ENCODE measurements at places on chromosomes 5 and 9.

GRCh38 chr5:52771343-52772039 is 16.2 kb upstream of the ITGA1 start:
- DNase-seq = no peak

DNA sequence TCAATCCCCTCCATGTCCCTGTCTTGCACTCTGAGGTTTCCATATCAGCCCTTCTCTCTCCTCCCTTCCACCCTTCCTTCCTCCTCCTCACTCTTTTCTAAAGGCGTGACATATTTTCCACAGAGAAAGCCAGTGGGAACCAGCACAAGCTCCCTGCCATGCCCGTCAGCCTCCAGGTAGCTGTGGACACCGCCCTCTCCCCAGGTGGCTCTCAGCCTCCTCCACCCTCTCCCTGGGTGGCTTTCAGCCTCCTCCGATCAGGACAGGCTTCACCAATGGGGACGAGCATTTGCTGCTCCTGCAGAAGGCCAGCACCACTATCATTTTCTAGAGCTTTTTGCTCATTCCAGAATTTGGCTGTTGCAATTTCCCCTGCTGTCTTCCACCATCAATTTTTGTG is 236.6 kb downstream of the GADD45G start:
- no peak for DNase-seq

- peak; percentile 39 for DNase-seq
Measured at GRCh38 chr9:35726931-35727330, 5.1 kb downstream of the TLN1 start.

DNA sequence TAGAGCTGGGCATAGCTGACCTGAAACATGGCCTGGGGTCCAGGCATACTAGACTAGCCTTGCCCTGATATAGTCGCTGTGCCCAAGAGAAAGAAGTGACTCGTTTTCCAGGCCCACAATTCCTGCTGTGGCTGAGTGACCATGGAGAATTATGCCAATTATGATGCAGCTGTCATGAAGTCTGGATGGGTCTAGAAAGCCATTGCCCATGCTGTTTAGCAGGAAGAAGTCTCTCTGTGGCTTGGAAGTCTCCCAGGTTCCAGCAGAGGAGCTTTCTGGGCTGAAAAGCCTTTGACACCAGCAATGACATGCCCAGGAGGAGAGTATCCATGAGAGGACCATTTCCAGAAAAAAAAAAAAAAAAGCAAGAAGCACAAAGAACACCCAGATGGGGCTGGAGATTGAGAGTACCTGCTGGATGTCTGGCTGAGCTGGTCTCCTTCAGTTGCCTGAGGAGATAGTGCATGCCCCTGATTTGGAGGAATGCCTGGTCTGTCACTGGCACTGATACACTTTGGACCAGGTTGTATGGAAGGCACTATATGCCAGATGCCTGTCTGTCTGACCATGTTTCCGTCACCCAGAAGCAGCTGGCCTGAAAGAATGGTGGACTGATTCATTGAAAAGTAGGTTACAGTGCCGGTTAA is 128.0 kb upstream of the EPB41L4A start:
- DNase-seq = no peak

- DNase-seq = no peak
Measured at GRCh38 chr5:178383919-178384815, 151.6 kb upstream of the PHYKPL start.

GRCh38 chr9:114039484-114039883 is 38.6 kb downstream of the AMBP start:
- no peak for DNase-seq

DNA sequence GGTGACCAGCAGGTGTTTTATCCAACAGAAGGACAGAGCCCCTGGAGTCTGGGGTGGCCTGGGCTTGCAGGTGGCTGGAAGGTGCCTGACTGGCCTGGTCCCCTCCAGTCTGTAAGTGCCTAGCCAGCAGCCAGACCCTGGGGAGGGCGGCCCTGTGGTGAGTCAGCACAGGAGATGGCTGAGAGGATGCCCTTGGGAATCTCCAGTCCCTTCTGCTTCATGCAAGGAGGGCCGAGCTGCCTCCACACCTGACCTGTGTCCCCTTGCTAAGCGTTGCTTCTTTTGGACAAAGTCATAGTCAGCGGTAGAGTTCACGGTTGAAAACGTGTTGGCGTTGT is 20.2 kb downstream of the OBP2B start:
- no peak for DNase-seq

- no peak for DNase-seq
Measured at GRCh38 chr9:123347289-123348060, 8.5 kb upstream of the CRB2 start.

- DNase-seq = no peak
Measured at GRCh38 chr9:88464851-88465250, 70.1 kb upstream of the NXNL2 start.

DNA sequence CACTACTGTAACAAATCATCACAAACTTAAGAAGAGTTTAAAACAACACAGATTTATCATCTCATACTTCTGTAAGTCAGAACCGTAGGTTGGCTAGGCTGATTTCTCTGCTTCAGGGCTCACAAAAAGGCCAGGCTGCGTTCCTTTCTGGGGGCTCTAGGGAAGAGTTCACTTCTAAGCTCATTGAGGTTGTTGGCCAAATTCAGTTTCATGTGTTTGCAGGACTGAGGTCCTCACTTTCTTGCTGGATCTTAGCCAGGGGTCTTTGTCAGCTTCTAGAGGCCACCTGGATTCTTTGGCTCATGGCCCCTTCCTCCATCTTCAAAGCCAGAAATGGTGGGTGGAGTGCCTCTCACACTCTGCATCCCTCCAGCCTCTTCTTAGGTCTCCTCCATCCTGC is 76.0 kb downstream of the ACTBL2 start:
- DNase-seq = no peak

DNA sequence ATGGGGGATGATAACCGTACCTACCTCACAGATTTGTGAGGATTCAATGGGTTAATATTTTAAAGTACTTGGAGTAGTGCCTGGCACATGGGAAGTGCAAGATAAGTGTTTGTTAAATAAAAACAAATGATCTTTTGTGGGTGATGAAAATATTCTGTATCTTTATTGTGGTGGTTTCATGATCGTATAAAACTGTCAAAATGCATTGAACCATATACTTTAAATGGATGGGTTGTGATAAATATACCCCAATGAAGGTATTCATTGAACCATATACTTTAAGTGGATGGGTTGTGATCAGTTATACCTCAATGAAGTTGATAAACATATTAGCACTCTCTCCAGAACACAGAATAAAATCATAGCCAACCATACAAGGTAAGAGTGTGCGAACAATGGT is 234.5 kb downstream of the CRB2 start:
- DNase-seq = no peak

- no peak for DNase-seq
Measured at GRCh38 chr5:127400946-127401670, 110.5 kb downstream of the MEGF10 start.

DNA sequence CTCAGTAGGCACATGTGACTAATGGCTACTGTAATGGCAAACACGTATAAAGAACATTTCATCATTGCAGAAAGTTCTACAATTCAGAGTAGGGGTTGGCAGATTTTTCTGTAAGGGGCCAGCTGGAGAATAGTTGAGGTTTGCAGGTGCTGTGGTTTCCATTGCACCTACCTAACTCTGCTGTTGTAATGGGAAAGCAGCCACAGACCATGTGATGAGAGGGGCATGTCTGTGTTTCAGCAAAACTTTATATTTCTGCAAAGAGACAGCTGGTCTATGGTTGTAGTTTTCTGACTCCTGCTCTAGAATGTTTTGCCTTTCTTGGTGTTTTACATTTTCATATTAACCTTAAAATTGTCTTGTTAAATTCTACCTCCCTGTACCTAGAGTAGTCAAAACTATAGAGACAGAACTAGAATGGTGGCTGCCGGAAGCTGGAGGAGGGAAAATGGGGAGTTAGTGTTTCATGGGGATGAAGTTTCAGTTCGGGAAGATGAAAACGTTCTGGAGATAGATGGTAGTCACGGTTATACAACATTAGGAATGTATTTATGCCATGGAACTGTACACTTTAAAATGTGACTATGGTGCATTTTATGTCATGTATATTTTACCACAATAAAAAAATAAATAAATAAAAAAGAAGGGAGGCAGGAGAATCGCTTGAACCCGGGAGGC is 44.3 kb downstream of the NUP214 start:
- DNase-seq = no peak

- DNase-seq = no peak
Measured at GRCh38 chr5:144390133-144390532, 219.5 kb downstream of the KCTD16 start.

- no peak for DNase-seq
Measured at GRCh38 chr9:98109052-98109451, 10.0 kb downstream of the TRIM14 start.

DNA sequence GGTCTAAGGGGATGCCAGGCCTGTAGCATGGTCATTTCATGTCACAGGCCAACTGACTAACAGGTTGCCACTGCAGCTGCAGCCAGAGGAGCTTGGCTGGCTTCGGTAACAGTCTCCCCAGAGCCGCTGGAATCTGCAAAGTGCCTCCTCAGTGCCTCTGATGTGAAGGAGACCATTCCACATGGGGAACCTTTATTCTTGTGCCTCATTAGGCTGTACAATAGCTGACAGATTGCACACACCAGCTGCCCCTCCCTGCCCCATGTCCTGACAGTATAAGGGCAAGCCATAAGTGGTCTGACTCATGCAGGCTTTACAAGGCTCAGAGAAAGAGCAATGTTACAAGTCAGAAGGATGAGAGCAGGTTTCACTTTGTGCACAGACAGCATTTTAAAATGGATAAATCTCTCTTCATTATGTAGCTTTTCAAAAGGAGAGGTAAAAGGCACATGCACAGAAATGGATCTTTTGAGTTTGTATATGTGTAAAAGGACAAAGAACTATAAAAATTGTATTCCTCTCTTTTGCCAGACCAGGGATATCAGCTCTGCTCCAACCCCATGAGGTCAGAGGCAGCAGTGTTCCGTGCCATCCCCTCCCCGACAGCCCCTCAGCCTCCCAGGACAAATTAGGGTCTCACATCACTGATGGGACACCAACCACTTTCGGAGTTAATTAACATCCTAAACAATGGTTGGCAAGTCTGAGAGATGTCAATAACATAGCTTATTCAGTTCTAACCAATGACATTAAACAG is 467.8 kb downstream of the TMEM232 start:
- peak; percentile 74 for DNase-seq

DNA sequence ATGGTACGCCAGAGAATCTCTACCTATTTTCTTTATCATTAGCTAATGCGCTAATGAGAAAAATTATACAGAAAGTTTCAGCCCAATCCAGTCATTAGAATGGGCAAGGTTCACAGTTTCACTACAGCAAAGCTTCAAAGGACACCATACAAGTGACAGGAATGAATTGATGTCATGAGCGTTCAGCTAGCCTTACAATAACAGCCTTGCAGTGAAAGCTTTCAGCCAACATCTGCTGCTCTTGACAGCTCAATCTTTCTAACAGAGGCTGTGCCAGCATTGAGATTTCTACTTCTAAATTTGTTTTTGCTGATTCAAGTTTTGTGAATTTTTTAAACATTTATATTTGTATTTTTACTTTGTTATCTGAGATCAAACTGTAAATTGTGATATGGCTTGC is 302.4 kb upstream of the FAM174A start:
- no peak for DNase-seq

GRCh38 chr5:127066721-127067120 is 6.6 kb downstream of the C5orf63 start:
- no peak for DNase-seq

GRCh38 chr5:132476876-132477781 is 13.4 kb downstream of the IRF1 start:
- no peak for DNase-seq

GRCh38 chr5:120207129-120207528 is 257.0 kb upstream of the PRR16 start:
- peak; percentile 20 for DNase-seq

DNA sequence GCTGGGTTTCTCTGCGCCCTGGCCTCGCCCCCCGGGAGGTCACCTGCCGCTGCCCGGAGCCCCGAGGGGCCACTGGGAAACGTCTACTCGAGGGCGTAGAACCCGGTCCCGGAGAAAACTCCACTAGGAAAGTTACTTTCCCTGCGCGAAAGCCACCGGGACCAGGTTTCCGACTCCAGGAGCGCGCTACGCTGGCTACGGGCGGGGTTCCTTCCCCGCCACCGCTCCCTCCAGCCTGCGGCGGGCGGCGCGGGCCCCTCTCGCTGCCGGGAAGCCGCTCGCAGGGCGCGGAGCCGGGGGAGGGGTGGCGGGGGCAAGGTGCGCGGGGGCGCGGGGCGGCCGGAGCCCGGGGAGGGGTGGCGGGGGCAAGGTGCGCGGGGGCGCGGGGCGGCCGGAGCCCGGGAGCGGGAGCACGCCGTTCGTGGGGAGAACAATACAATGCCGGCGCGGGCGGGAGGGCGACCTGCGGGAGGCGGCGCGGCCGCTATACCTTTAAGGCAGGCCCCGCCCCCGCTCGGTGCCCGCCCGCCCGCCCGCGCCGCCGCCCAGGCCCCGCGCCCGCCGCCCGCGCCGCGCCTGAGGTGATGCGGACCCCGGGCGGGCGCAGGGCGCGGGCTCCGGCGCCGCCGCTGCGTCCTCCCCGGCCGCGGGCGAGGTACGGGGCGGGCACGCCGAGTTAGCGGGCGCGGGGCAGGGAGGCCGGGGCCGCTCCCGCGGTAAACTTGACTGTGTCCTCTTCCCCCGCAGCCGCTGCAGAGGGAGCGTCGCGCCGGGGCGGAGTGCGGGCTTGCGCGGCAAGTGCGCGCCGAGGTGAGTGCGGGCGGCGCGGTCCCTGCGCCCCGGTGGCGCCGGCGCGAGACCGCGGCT is 278.1 kb downstream of the AOPEP start:
- DNase-seq = peak; percentile 26

GRCh38 chr5:35863159-35863558 is 6.5 kb downstream of the IL7R start:
- DNase-seq = no peak

GRCh38 chr5:165196961-165197360 is 1691.5 kb downstream of the MAT2B start:
- DNase-seq = peak; percentile 5

DNA sequence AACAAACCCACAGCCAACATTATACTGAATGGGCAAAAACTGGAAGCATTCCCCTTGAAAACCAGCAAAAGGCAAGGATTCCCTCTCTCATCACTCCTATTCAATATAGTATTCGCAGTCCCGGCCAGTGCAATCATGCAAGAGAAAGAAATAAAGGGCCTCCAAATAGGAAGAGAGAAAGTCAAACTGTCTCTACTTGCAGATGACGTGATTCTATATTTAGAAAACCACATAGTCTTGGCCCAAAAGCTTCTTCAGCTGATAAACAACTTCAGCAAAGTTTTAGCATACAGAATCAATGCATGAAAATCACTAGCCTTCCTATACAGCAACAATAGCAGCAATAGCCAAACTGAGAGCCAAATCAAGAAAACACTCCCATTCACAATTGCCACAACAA is 333.7 kb upstream of the EDIL3 start:
- peak; percentile 24 for DNase-seq

DNA sequence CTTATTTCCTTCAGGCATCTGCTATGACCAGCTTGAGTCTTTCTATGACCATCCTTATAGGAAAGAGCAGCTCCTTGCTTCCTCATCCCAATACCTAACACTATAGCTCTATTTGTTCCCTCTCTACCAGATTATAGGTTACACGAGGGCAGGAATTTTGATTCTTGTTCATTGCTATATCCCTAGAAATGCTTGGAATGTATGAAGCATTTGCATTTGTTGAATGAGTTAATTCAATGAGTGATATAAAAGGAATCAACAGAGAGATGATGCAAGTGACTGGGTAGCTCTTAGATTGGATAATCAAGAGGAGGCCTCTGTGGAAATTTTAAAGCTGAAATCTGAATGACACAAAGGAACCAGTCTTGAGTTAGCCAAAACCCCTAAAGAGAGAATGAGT is 13.9 kb downstream of the ZCCHC9 start:
- peak; percentile 80 for DNase-seq

Data from fibroblast of upper back skin (primary cell).